ENCODE measurements at places on chromosomes 5 and 9.

DNA sequence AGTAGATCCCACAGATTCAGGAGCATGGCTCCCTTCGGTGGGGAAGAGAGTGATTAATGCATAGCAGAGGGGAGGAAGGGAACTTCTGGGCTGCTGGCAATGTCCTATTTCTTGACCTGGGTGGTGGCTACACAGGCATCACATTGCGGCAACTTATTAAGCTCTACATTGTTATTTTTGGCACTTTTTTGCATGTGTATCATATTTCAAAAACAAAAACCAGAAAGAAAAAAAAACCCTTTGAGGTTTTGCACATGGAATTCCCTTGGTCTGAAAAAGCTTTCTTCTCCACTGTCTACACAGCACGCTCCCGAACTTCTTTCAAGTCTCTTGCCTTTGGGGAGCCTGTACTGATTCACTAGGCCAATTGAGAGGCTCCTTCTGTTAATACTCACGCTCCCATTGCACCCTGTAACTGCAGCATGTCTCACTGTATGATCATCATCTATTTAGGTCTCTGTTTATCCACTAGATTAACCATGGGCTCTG, 25.1 kb downstream of the CEMIP2 start:
- DNase-seq: no peak

GRCh38 chr5:59607138-59607765, 286.3 kb downstream of the PDE4D start:
- no peak for DNase-seq

- DNase-seq: no peak
These were observed 111.4 kb downstream of the LHX2 start for GRCh38 chr9:124122813-124123462.

- DNase-seq: no peak
These were observed 204.1 kb downstream of the DEPDC1B start for GRCh38 chr5:60495644-60496520.

- no peak for DNase-seq
These were observed 5.6 kb downstream of the SLIT3 start for GRCh38 chr5:169295306-169295705.

DNA sequence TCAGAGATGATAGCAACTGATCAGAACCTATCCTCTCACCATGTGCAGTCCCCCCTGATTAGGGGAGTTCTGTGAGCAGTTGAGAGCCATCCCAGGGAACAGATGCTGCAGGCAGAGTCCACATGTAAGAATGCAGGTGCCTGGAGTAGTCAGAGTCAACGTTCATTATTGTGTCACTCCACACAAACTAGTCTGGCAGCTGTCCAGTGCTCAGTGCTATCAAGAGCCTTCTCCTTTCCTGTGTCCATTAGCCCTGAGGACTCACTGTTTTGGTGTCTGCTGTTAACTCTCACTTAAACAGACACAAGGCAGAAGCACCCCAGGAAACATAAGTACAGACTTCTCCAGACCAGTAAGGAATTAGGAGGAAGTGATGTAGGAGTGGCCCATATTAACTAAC, 2.5 kb downstream of the SH3TC2 start:
- no peak for DNase-seq

- no peak for DNase-seq
These were observed 120.2 kb downstream of the SEMA6A start for GRCh38 chr5:116454417-116454927.

Measured in activated CD4-positive, CD25-positive, alpha-beta regulatory T cell treated with anti-CD3 and anti-CD28 coated beads, Interleukin-2, amount 50 U/mL, for 72 hours (primary cell).